ENCODE measurements at places on chromosomes 1 and 21. TPM values are rescaled to one million over a fixed set of nuclear protein-coding genes. Genes with fewer than 3 reads are reported as not detected.

DNA sequence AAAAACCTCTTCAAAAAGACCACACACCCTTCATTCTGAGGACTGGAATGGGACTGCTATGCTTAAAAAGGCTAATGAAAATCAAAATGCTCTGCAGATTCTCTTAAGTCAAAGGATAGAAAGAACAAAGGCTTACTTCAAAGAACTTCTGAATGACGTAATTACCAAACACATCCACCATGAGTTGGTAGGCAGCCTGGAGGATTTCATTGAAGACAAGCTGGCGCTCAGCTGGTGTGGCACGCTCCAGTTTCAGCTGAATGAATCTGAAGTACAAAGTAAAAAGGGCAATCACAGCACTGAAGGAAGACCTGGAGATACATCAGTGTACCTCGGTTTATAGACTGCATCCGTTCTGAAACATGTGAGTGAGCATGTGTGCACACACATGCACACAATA lies 43.5 kb upstream of the SDC3 start:
- DNase-seq = no peak

GRCh38 chr1:202179828-202180750 lies 13.5 kb upstream of the LGR6 start:
- no peak for DNase-seq

- DNase-seq = no peak
These were observed 46.3 kb downstream of the AIDA start for GRCh38 chr1:222665964-222666363.

GRCh38 chr1:66403007-66403731 lies 130.8 kb upstream of the SGIP1 start:
- DNase-seq = no peak

DNA sequence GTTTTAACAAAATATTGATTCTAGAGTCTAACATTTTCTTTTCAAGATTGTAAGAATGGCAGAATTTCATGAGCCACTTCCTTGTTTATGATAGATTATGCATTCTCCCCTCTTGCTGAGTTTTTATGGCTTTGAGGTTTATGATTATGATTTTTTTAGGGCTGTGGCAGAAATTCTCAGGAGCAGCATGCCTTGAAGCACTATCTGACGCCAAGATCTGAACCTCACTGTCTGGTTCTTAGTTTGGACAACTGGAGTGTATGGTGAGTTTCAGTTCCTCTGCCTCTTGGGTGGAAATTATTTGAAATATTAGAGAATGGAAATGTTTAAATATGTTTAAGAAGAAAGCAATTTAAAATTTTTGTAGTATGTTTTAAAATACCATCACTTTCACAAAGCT lies 10.2 kb downstream of the USP16 start:
- no peak for DNase-seq

DNA sequence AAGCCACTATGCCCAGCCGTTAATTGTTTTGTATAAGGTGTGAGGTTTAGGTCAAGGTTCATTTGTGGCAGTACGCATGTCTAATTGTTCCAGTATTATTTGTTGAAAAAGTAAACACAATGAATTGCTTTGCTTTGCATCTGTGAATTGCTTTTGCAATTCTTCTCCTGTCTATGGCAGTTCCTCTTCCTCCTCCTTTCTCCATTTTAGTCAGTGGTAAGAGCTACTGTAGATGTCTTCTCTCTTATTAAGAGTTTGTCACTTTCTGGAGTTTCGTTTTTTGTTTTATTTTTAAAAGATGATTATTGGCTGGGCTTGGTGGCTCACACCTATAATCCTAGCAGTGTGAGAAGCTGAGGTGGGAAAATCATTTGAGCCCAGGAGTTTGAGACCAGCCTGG lies 29.2 kb downstream of the C1orf185 start:
- no peak for DNase-seq

DNA sequence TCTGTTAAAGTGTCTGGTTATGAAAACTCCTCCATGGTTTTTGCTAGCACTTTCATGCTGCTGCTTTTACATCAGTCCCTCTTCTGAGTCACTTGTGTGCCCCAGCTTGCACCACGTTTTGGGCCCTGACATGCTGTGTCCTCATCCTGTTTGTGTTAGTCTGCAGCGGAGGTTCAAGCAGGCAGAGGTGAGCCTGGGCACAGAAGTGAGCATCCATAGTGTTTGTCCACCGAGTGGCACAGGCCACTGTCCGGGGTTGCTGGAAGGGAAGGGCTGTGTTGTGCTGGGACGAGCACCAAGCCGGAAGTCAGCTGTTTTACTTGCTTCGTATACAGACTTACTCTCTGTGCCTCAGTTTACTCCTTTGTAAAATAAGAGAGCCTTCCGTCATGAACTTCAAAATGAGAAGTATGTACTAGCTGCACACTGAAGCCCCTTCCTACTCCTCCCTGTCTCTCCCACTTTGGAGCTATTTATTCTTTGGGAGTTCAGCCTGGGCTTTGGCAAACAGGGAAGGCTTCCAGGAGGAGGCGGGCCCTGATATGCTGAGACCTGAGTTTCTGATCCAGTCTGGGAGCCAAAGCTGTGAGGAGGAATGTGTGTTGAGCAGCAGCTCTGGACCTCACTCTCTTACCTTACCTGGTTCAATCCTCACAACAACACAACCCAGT lies 10.7 kb upstream of the LAPTM5 start:
- DNase-seq = no peak

DNA sequence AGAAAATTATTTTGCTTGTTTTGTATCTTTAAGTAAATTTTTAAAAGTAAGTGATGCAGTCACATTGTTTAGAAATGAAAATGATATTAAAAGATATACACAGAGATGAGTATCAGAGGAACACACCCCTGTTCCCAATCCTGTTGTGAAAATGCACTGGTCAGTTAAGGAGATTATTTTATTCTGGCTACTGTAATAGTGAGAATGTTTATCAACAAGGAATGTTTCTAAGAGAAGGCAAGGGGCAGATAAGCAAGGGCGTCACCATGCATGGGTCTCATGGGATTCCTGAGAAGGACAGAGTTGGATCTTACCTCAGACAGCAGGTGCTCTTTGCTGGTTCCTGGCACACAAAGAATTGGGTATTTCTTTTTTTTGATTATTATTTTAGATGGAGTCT lies 21.8 kb downstream of the C1orf52 start:
- DNase-seq = no peak

DNA sequence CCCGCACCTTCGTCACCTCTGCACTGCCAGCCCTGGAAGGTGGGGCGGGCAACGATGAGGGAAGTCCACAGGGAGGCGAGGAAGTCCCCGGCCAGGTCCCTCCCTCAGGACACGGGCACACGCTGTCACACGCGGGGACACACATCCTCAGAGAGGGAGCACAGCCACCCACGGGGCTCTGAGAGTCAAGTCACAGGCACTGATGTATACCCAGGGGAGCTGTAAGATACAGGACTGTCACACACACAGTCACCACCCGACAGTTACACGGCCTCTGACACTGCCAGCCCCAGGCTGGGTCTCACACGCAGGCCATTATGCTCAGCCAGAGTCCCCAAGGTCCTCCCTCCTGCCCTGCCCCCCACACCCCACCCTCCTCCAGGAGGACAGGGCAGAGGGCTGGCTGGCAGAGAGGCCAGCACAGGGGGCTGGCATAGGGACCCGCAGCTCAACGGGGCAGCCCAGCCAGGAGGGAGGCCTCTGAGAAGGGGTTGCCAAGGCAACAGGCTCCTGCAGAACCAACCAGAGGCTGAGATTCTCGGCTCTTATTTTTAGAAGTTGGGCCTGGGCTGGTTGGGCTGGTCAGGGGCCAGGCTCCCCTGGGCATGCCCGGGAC lies 17.7 kb upstream of the ADGRB2 start:
- no peak for DNase-seq

- no peak for DNase-seq
These were observed 11.6 kb upstream of the AKR7A3 start for GRCh38 chr1:19300211-19300610.

DNA sequence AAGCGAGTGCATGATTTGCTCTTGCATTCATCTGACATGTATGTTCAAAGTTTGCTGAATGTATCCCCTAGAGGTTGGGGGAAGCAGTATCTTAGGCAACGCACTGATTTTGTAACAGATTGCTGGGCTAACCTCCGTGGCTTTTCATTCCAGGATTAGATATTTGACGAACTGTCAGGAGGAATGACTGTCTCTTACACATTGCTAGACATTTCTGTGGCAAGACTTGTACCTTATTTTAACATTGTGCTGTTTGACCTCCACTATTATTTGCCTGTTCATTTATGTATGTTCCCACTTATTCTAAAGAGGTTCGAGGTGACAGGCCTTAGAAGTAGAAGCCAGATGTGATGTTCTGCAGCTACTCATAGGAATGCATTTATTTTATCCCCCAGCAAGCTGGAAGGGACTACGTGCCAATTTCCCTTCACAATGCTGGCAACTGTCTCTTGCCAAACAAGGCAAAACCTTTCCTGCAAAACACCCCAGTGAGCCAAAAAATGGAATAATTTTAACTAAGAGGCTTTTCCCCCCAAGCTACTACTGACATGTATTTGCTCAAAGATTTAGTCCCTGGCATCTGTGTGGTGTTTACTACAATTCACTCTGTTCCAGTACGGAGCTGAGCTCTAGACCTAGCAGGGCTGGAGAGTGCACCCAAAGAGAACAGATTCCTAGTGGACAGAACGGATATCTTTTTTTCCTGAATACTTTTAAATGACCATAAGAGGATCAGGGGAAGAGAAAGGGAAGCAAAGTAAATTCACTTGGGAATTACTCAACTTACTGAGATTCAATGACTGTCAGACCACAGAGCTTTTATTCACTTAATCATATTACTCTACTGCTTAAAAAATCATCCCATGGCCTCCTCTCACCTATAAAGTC lies 646.2 kb downstream of the SMYD3 start:
- no peak for DNase-seq

DNA sequence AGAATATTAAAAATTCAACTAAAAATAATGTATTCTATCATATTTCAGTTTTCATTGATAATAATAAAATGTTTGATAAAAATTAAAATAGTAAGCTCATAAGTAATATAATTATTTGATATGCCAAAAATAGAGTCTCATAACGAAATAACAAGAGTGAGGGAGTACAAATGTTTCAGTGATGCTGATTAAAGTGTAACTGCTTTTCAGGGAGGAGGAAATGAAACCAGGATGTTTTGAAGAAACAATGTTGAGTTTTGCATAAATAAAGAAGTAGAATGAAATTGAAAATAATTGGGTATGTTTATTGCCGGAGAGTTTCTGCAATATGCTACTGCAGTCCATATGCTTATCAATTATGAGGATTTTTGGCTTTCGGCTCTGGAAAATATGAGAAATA lies 1159.8 kb upstream of the ADGRL2 start:
- no peak for DNase-seq

DNA sequence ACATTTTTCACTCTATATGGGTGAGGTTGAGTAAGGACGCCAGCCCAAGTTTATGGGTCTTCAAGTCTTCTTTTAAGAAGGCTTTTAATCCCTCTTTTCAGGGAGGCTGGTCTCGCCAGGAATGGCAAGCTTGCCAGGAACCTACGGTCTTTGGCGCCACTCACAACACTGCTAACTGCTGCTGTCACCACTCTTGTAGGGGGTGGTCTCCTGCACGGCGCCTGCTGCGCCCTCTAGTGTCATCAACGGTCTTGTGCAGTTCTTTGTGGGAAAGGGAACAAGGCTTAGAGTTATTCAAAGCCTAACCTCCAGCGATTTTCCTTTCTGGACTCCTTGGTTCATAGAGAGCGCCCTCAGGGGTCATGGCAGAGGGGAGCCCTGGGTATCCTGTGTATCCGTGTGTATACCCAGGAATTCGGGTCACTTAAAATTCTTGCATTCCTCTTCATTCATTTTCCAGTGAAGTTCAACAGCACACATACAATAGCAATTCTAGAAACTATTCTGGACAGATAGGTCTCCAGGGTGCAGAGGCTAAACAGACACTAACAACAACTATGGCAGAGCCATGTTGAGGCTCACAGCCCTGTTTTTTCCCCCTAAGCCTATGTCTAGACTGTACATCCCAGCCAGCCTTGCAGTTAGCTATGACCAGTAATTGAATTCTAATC lies 392.8 kb upstream of the CAMK1G start:
- peak; percentile 25 for DNase-seq

GRCh38 chr1:33099290-33100118 lies 18.6 kb downstream of the AZIN2 start:
- DNase-seq = peak; percentile 48

GRCh38 chr1:59541161-59541560 lies 244.3 kb downstream of the FGGY start:
- no peak for DNase-seq

DNA sequence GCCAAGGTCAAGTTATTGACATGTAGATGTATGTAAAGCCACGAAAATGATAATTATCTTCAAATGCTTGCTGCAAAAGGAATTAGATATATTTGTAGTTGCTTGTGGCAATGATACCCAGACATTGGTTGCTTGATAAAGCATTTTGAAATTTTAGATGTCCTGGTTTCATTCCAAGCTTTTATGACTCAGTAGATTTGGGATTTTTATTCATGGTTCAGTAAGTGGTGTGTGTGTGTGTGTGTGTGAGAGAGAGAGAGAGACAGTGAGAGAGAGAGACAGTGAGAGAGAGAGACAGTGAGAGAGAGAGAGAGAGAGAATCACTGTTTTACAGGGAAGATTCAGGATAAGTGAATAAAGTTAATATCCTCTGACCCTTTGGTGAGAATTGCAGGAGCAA lies 498.2 kb upstream of the C1orf87 start:
- DNase-seq = no peak

GRCh38 chr21:38467911-38468310 lies 30.4 kb downstream of the ERG start:
- no peak for DNase-seq

DNA sequence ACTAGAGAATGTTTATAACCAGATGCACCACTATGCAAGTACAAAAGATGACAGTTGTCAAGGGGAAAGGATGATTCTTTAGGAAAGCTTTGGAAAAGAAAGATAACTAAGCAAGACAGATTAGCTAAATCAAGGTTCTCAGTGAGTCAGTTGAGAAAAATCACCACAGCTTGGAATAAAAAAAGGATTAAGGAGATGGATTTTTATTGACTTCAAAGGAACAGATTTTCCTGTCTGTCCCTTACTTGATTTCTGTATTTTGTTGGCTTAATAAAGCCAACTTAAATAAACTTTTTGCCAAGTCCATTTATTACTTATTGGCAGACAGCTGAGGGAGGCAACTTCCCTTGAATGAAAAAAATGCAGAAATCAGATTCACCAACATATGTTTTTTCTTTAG lies 93.9 kb downstream of the NR5A2 start:
- no peak for DNase-seq

DNA sequence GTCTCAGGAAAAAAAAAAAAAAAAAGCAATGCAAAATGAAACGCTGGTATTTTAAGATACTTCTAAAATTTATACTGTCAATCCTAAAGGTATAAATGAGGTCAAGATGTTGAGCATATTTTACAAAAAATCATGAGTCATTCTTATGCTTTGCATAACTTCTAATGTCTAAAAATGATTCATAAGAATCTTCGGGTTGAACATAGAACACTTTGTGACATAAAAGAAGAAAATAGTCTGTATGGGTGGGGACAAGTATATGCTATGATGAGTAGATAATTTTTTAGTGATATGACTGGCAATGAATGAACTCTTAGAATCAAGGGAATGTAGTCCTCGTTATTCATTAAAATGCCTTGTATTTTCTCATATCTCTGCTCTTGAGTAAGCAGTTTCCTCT lies 416.9 kb upstream of the USP24 start:
- DNase-seq = no peak

- no peak for DNase-seq
These were observed 4.0 kb upstream of the PROX1 start for GRCh38 chr1:213983493-213984386.

- no peak for DNase-seq
These were observed 21.3 kb upstream of the LDLRAP1 start for GRCh38 chr1:25522031-25522655.

The FAM72C gene
- 0.17 TPM for total RNA-seq

The ATAD3B gene
- 15.2 TPM for total RNA-seq

The OLFML2B gene
- 1.1 TPM for total RNA-seq

The LCE1C gene
- not detected for total RNA-seq

The ADGRL4 gene
- total RNA-seq = 2.7 TPM

The RXRG gene
- total RNA-seq = 0.78 TPM
